RWPE2 (cell line): ENCODE measurements at places on chromosomes 16 and 17.

DNA sequence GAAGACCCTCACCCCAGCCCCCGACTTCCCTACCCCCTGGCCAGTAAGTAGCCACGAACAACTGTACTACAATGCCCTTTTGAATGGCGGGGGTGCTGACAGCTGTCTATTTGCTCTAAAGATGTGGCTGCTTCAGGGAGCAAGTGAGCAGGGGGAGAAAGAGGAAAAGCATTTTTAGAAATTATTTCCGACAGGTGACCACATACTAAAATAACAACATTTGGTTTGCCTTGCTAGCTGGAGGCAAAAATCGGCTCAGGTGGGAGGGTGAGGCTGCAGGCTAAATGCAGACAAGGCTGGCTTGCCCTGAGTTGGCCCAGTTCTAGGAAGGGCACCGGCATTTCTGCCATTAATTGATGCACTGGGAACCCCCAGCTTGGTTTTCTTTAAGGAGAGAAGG, 188.5 kb downstream of the XYLT1 start:
- no peak for DNase-seq
- no peaks in the 10 kb centered on the region for H3K4me1 ChIP-seq
- no peaks in the 10 kb centered on the region for H3K27me3 ChIP-seq

DNA sequence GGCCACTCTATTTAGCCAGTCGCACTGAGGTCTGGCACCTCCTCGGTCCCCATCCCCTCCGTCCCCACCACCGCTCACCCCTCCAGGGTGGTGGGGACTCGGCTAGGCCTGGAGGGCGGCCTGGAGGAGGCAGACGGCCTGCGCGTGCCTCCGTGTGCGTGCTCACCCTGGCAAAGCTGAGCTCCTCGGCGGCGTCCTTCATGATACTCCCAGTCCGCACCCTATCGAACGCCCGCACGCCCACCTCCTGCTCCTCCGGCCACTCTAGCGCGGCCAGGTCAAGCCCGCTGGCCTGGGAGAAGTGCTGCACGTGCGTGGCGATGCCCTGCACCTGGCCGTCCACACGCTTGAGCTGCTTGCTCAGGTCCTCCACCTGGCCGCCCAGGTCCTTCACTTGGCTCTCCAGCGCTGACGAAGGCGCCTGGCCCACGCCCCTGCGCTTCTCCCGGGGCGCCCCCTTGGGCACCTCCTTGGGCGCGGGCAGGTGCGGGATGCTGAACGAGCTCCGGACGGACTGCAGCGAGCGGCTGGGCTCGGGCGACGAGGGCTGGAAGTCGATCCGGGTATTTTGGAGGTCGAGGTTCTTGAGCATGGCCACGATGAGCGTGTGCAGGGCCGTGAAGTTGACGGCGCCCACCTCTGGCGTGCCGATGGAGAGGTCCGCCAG, 644 bp downstream of the QRICH2 start:
- H3K27ac ChIP-seq: no peak overlapping the region
- no peak overlapping the region for H3K4me3 ChIP-seq
- DNase-seq: peak; percentile 64
- H3K36me3 ChIP-seq: peaks cover 21% of the 10 kb centered on the region
- H3K27me3 ChIP-seq: no peaks in the 10 kb centered on the region

- H3K27ac ChIP-seq: no peak overlapping the region
- DNase-seq: no peak
- peaks cover 3% of the 10 kb centered on the region for H3K4me1 ChIP-seq
- no peaks in the 10 kb centered on the region for H3K36me3 ChIP-seq
- H3K4me3 ChIP-seq: no peak overlapping the region
These were observed 9.8 kb downstream of the SLC12A3 start for GRCh38 chr16:56874800-56875199.

DNA sequence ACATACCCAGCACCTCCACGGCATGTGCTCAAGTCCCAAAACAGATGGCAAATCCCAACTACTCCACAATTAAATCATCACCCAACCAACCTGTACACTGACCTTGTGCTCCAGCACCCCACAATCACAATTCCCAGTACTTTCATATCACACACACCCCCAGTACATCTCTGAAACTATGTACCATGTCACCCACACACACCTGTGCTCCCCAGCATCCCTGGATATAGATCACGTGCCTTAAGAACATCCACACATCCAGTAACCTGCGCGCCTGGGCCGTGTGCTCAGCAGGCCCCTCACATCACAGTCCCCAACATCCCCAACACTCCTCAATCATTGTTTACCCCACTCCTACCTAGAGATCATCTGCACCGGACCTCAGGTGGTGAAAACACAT, 2.1 kb downstream of the NLGN2 start:
- no peak overlapping the region for H3K27ac ChIP-seq
- H3K27me3 ChIP-seq: no peaks in the 10 kb centered on the region
- H3K4me1 ChIP-seq: no peaks in the 10 kb centered on the region
